Fibroblast of skin of right biceps (primary cell): ENCODE measurements at places on chromosomes 3 and 15.

GRCh38 chr3:128607710-128608048 is 42.9 kb downstream of the RPN1 start:
- no peak for DNase-seq

DNA sequence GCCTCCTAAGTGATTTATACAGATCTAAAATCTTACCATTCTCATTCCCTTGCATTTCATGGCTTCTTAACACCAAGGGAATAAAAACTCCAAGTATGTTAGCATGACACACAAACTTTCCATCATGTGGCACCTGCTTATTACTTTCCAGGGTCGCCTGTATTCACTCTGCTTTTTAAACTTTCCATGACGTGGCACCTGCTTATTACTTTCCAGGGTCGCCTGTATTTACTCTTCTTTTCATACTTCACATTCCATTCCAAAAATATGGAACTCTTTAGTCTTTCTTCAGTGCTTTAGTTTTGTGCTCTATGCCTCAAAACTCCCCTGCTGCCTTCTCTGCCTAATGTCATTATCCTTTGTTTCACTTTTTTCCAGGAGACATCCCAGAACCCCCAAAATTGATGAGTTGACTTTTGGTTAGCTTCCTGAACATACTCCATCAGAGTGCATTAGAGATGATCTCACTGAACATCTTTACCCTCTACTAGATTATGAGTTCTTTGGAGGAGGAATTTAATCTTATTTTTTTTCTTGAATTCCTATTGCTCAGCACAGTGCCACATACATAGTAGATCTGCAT is 47.0 kb downstream of the CALML4 start:
- peak; percentile 21 for DNase-seq

- DNase-seq: peak; percentile 47
Measured at GRCh38 chr3:190060192-190060775, 60.4 kb downstream of the P3H2 start.

DNA sequence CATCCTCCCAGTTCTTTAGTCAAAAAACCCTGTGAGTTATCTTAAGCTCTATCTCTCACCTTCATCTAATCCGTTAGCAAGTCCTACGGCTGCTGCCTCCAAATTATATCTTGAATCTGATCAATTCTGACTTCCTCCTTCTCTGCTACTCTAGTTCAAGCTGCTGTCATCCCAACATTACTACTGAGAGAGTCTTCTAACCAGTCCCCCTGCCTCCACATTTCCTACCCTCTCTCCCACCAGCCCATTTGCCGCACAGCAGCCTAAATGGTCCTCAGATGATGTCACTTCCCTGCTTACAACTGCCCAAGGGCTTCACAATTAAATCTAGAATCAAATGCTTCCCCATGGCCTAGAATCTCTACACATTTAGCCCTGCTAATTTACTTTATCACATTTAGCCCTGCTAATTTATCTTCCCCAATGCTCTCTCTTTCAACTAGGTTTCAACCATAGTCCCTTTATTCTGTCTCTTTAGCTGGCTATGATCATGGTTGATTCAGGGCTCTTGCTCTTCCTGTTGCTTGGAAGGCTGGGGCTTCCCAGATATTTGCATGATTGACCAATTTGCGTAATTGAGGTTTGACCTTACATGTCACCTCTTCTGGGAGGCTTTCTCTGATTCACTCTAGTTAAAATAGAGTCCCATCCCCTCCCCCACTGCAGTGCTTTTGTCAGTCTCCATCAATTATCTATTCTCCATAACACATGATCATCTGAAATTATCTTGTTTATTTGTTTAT is 11.0 kb upstream of the ARL14 start:
- peak; percentile 71 for DNase-seq

- no peak for DNase-seq
Measured at GRCh38 chr3:178043084-178043483, 493.2 kb upstream of the KCNMB2 start.

DNA sequence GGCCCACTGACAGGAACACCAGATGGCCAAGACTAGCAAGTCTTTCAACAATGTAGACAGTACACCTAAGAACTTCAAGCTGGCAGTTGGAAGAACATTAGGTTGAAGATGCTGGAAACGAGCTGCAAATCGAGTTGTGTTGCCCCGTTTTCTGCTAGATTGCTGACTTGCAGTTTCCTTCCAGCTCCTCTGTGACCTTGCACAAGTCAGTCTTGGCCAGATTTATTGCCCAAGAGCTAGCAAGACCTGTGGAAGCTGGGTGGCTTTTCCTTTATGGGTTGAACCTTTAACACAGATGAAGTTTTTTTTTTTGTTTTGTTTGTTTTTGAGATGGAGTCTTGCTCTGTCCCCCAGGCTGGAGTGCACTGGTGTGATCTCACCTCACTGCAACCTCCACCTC is 2.9 kb upstream of the RBM6 start:
- DNase-seq: no peak

DNA sequence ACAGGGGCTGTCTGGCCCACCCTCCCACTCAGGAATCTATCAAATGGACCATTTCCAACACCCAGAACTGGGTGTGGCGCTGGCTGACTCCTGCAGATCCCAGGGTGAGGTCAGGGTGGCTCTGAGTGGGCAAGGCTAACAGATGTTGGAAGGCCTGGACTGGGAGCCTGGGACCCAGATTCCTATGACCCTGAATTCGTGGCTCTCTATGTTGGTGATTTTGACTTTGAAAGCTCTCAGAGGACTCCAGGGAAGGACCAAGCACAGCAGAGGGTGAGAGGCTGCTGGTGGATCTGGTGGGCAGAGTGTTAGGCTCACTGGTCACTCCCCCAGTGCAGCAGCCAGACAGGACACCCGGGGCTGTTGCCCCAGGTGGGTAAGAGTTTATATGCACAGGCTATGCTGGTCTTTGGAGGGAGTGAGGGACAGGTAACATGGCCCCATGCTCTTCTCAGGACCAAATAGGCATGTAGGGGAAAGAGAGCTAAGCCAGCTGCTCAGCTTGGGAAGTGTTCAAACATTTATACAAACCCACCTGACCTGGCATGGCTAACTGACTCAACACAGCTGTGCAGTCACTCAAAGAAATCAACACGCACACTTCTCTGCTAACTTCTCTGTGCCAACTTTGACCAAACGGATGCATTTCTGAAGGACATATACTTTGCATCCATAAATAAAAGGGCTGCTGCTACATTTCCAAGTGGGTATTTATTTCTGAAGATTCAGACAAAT is 62.6 kb upstream of the RAB6B start:
- DNase-seq: no peak

- DNase-seq: peak; percentile 71
Measured at GRCh38 chr3:78041486-78041885, 1001.6 kb downstream of the ROBO2 start.

DNA sequence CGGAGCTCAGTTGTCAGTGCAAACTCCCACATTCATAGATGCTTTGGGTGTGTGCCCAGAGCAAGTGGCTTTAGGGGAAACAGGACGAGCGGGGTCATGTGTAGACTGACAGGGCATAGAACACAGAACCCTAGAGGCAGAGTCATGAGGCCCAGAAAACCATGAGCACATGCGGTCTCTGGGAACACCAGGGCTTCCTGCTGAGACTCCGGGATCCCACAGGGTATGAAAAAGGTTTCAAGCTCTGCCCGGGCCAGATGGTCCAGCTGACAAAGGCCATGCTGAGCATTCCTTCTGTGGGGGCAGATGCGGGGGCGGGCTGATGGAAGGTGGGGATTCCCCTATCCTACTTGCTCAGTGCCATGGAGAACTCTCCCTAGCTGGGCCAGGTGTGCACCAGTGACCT is 44.8 kb downstream of the ROPN1B start:
- no peak for DNase-seq

DNA sequence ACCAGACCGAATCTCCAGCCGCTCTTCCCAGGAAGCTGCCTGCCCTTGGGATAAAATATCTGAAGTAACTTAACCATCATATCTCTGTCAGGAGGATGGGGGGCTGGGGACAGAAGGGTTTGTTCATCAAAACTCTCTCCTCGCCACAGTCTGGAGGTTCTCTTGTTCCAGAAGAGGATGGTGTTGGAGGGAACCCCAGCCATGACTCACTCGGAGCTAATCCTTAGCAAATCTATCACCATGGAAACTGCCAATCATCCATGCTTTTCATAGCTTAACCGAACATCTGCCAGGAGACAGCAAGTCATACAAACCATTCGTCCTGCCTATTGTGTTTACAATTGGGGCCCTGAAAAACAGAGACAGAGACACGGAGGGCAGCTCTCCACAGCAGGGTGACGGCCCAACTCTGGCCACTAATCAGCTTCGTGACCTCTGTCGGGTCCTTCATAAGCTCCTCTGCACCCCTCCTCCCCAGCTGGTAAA is 73.8 kb upstream of the HEG1 start:
- peak; percentile 100 for DNase-seq

- peak; percentile 1 for DNase-seq
Measured at GRCh38 chr15:25568751-25569150, 129.9 kb upstream of the UBE3A start.

DNA sequence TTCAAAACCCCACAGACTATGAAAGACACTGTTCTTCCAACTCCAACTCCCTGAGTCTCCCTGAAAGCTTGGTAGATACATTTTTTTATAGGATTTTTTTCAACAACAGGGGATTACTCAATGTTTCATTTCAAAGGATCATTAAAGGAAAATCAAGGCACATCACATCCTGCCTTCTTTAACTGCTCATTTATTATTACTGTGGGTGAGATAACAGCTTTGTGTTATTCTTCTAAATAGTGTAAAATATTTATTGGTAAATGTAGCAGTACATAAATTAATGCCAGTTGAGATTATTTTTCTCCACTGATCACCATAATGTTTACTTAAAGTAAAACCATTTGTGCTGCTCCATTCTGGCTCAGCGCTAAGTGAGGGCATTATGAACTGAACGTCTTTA is 57.2 kb downstream of the AGBL1 start:
- DNase-seq: no peak

- DNase-seq: no peak
Measured at GRCh38 chr3:188829576-188829975, 342.2 kb upstream of the TPRG1 start.

DNA sequence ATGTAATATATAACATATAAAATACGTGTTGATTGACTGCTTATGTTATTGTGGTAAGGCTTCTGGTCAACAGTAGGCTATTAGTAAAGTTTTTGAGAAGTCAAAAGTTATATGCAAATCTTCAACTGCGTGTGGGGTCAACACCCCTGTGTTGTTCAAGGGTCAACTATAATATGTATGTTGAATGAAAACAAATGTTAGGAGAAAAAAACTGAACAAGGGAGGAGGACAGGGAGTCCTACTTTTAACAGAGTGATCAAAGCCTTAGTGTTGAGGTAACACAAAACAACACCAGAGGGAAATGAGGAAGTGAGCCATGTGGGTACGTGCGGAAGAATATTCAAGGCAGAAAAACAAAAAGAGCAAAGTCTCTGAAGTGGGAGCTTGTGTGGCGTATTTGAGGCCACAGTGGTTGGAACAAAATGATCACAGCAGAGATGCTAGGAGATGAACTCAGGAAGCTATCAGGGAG is 62.5 kb downstream of the SFMBT1 start:
- no peak for DNase-seq

GRCh38 chr3:160010578-160010977 is 21.9 kb downstream of the IL12A start:
- no peak for DNase-seq

GRCh38 chr15:80484333-80484864 is 80.2 kb downstream of the ARNT2 start:
- no peak for DNase-seq

- peak; percentile 62 for DNase-seq
Measured at GRCh38 chr3:66048051-66048395, 9.3 kb upstream of the MAGI1 start.

- DNase-seq: no peak
Measured at GRCh38 chr3:29582273-29582672, 301.4 kb downstream of the RBMS3 start.

DNA sequence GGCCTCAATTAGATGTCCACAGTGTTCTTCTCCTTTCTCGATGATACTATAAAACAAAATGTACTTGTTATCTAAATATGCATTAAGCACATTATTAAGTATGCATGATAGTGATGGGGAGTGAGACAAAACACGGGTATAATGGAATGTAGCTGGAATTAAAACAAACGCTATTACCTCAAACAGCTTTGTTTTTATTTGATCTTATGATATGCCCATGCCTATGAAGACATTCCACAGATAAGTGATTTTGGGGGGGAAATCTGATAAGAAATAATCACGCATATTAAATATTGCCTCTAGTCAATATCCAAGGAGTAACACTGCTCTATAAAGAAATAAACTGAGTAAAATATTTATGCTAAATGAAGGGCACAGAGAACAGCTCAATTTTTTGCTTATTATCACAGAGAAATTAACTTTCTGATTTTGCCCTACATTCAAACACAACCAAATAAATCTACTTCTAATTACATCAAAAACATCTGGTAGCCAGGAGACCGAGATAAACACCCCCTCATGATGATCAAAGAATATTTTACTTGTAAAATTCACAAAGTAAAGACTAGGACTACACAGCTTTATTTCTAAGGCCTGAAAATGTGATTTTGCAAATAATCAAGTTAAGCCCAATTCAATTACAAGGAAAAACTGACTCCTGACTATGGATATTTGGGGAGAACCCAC is 1.9 kb downstream of the COX17 start:
- DNase-seq: no peak

DNA sequence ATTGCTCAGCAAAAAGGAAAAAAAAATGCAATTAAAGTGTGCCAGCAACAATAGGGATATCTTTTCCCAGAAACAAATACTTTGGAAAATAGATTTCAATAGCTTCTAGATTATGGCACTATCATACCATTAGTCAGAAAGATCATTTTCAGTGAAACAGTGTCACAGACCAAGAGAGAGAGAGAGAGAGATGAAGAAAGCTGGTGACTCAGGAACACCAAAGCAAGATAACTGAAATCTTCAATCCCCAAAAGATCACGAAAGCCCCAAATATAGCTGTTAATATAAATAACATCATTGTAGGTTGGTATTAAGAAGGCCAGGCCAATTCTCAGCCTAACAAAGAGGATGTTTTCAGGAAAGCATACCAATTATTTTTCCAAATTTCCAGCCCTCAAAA is 57.4 kb downstream of the ZIC4 start:
- DNase-seq: no peak

DNA sequence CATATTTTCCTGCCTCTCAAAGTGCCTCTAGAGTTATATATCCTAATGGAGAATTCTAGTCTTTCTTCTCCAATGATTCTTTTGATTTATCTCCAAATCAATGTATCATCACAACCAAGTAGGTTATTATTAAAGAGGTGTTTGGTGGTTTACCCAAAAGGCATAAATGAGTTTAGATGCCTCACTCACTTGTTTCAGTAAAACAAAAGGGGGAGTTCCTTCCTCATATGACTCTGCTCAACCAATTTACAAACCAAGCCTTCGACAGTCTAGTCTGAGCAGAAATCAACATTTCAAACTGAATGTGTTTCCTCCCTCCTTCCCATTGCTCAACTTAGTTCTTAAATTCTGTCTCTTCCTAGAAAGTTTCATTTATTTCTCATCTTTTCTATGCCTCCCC is 116.5 kb downstream of the TNIK start:
- no peak for DNase-seq

- peak; percentile 88 for DNase-seq
Measured at GRCh38 chr15:69794645-69795469, 302.9 kb downstream of the TLE3 start.
